ENCODE measurements at places on chromosomes 1 and 21. TPM values are rescaled to one million over a fixed set of nuclear protein-coding genes. Genes with fewer than 3 reads are reported as not detected.

DNA sequence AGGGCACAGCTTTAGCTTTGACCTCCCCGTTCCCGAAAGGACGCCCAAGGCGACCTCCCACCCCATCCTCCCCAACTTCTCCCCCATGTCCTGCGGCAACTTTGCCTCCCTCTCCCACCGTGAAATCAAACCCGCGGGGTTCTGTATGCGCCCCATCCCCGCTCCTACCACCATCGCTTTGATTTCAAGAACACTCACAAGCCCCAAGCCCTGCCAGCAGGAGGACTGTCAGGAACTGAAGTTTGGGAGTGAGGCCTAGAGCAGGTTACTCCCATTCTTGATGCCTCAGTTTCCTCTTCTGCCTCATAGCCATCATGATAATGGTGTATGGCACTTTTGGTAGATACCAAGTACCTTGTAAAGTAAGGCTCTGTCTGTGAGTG is 2.3 kb downstream of the PTPRU start:
- H3K4me1 ChIP-seq = peaks cover 5% of the 10 kb centered on the region
- no peaks in the 10 kb centered on the region for H3K27me3 ChIP-seq
- H3K36me3 ChIP-seq = no peaks in the 10 kb centered on the region
- no peak overlapping the region for H3K27ac ChIP-seq
- no peak for DNase-seq

- H3K4me3 ChIP-seq = peak overlapping the region; percentile 26
- no peak overlapping the region for H3K27ac ChIP-seq
- H3K27me3 ChIP-seq = no peaks in the 10 kb centered on the region
- DNase-seq = no peak
These were observed 163.8 kb downstream of the COL24A1 start for GRCh38 chr1:85992791-85993190.

DNA sequence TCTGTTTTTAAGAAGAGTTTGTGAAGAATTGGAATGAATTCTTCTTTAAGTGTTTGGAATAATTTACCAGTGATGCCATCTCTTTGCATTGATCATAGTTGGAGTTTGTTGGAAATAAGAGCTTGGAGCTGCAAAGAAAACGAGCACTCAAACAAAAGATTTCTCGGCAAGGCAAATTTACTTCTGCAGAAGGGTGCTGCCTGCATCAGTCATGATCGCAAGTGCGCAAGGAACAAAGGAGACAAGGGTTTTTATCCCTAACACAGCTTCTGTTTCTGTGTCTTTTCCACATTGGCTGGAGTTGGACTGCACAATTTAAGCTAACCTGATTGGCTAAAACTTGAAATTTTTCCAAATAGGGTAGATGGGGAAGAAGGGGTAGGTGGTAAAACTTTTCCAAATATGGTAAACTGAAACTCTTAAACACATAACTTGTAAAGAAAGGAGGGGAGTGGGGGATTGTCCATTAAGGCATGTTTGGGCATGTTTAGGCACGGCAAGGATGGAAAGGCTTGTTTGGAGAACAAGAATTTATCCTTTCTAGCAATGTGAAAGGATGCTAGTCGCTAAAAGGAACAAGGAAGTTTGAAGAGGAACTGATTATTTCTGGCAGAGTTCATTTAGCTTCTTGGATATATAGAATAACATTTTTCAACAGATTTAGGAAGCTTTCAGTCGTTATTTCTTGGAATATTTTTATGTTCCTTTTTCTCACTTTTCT is 3.5 kb upstream of the AADACL4 start:
- no peaks in the 10 kb centered on the region for H3K4me1 ChIP-seq
- H3K27me3 ChIP-seq = no peaks in the 10 kb centered on the region
- no peak for DNase-seq
- H3K4me3 ChIP-seq = no peak overlapping the region

Gene TNNT2
- 7,112 TPM for total RNA-seq

Gene CTSE
- not detected for total RNA-seq

Gene COL16A1
- 17.5 TPM for total RNA-seq

DNA sequence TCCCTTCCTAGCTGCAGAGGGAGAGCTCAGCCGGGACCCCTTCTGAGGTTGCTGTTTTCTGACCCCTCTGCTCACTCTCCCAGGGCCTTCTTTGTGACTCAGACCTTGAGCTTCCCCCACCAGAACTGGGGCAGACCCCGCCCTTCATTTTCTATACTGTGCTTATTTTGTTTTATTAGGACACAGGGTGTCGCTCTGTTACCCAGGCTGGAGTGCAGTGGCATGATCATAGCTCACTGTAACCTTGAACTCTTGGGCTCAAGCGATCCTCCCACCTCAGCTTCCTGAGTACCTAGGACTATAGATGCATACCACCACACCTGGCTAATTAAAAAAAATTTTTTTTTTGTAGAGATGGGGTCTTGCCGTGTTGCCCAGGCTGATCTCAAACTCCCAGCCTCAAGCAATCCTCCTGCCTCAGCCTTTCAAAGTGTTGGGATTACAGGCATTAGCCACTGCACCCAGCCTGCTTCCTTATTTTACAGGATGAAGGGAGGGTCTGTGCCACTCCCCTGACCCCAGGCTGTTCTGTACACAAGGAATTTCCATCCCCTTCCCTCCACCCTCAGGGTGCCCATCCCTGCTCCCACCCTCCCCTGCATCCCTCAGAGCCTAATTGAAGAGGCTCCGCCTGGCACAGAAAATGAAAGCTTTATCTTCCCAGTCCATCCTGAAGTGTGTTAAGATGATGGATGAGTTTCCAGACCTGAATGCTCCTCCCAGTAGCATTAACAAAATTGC is 195.2 kb upstream of the POU3F1 start:
- H3K27me3 ChIP-seq = peaks cover 7% of the 10 kb centered on the region
- peaks cover 4% of the 10 kb centered on the region for H3K4me1 ChIP-seq
- no peak overlapping the region for H3K27ac ChIP-seq
- no peak overlapping the region for H3K4me3 ChIP-seq
- no peaks in the 10 kb centered on the region for H3K36me3 ChIP-seq

Data from heart right ventricle (tissue), 16 donors.